HepG2 (cell line): ENCODE measurements at places on chromosomes 1 and 21. TPM values are rescaled to one million over a fixed set of nuclear protein-coding genes. Genes with fewer than 3 reads are reported as not detected.

The RGS7 gene
- not detected in 2 replicates for total RNA-seq

The PRDM16 gene
- total RNA-seq = 0.13 and 0.15 TPM in 2 replicates

The POTED gene
- total RNA-seq = not detected in 2 replicates

The DENND2C gene
- total RNA-seq = 0.25 and 0.33 TPM in 2 replicates

The PPP1R12B gene
- total RNA-seq = 5.0 and 12.0 TPM in 2 replicates

The KLHDC9 gene
- 2.9 and 4.0 TPM in 2 replicates for total RNA-seq

The FCRL4 gene
- not detected in 2 replicates for total RNA-seq

The KRTAP19-1 gene
- total RNA-seq = not detected in 2 replicates

The CELA2A gene
- total RNA-seq = not detected in 2 replicates

The FCAMR gene
- total RNA-seq = not detected in 2 replicates
